ENCODE measurements at places on chromosomes 1 and 21.

DNA sequence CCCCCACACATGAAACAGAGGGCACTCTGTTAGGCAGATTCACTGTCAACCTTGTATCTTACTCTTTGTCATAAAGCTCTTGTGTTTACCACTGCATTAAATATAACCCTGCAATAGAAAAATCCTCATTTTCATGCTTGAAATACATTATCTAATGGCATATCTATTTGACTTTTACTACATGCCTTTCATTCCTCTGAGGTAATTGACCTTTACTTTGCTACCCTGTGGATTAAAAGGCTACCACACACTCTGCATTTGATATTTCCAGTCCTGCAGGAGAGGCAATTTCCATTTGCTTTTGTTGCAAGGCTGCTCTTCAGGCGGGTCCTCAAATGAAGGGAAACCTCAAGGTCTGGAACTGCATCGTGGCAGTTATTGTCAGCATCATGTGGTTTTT, 238.0 kb downstream of the NTNG1 start:
- no peak for DNase-seq

DNA sequence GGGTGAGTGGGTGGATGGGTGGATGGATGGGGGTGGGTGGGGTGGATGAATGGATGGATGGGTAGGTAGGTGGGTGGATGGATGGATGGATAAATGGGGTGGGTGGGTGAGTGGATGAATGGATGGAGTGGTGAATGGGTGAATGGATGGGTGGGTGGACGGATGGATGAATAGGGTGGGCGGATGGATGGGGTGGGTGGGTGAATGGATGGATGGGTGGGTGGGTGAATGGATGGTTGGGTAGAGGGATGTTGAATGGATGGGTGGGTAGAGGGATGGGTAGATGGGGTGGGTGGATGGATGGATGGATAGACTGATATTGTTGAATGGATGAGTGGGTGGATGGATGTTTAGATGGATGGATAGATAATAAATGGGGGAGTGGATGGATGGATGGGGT, 26.9 kb upstream of the CCDC27 start:
- no peak for DNase-seq

DNA sequence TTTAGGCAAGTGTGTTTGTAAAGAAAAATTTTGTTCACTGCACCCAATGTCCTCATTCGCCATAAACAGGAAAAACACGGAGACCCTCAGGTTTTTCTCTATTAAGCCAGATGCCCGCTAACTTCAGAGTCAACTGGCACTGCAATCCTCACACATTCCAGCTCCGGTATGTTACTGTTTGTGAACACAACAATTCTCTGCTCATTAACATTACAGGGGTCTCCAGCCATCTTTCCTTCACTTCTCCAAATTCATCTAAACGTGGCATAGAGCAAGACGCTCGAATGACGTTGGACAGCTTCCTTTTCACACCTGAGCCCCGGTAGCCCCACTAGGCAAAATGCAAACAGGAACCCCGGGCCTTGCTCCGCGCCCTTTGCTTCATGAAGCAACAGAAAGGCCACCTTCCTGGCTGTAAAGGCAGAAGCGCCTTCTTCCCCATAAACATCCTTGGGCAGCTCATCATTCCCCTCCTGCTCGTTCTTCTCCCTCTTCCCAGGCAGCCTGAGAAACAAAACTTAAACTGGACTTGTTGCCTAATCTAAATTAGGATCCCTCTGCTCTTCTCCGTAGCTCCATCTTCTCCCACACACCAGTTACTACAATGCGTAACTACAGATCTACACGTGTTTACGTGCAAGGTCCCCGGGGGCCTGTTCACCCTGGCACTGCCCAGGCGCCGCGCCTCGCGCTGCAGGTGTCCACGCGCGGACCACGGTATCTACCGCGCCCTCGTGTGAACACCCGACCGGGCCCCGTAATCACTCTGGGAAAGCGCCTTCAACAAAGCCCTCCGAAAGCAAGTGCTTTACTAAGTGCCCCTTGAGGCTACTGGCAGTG, 1.2 kb downstream of the LBR start:
- no peak for DNase-seq

- DNase-seq: no peak
Measured at GRCh38 chr1:20978413-20978812, 191.3 kb upstream of the HP1BP3 start.

GRCh38 chr21:14768042-14768441, 221.9 kb upstream of the SAMSN1 start:
- no peak for DNase-seq

DNA sequence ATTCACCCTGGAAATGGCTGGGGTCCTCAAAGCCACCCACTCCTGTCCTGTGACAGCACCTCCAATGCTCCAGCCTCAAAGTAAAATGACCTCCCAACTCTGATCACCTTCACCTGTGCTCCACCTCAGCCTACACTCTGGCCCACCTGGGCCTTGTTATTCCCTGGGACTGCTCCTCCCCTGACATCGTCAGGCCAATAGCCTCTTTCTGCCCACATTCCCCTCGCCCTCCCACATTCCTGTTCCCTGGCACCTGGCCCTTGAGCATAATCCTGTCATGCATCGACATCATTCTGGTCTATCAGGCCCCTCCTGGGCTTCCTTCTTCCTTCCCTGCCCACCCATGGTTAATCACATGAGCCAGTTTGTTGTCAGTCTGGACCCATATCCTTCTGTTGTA, 13.2 kb upstream of the BCAR3 start:
- DNase-seq: no peak

DNA sequence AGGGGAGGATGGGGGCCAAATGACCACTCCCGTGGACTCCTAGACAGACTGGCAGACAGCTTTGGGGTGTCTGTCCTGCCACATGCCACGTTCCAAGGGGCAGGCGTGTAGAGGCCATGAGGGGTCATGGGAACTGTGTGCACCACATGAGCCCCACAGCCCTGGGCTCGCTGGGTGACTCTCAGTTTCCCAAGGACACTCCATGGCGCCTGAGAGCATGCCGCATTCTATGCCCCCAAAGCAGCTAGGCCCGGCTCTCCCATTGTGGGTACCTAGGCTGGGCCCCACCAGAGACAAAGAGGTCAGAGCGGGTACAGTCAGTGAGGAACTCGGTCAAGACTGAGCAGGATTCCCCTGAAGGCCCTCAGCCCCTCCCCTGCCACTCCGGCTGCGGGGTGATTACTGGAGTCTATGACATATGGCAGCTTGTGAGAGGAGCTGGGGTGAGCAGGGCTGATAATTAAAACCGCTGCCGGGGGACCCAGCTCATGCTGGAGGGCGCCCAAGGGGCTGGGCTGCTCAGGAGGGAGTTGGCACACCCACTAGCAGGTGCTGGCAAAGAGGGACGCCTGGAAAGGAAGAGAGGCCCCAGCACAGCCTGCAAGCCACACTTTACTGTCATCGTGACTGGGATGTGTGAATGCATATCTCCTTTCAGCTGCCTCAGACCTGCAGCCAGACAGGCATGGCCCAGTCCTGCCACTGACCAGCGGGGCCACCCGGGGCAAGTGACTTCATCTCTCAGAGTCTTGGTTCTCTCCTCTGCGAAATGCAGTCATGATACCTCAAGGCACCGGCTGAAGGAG, 8.4 kb downstream of the LRP8 start:
- no peak for DNase-seq
